ENCODE measurements at places on chromosomes 6 and 20.

GRCh38 chr20:61652146-61652545, 400.1 kb downstream of the CDH4 start:
- DNase-seq = no peak

DNA sequence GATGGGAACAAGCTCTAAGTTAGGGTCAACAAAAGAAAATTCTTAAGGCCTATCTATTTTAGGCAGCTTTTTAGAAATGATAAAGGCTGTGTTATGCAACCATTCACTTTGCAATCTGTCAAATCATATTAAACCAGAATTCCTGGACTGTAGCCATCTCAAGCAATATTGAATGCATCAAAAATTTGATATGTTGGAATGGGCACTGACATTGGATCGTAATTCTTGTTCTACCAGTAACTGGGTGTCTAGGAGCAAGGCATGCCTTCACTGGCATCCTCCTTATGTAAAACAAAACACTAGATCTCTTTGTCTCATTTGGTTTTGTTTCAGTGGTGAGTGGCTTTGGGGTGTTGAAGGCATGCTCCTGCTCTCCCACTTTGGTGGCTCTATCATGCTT, 145.6 kb downstream of the JARID2 start:
- no peak for DNase-seq

GRCh38 chr6:17984812-17985670, 2.4 kb downstream of the KIF13A start:
- DNase-seq = no peak

DNA sequence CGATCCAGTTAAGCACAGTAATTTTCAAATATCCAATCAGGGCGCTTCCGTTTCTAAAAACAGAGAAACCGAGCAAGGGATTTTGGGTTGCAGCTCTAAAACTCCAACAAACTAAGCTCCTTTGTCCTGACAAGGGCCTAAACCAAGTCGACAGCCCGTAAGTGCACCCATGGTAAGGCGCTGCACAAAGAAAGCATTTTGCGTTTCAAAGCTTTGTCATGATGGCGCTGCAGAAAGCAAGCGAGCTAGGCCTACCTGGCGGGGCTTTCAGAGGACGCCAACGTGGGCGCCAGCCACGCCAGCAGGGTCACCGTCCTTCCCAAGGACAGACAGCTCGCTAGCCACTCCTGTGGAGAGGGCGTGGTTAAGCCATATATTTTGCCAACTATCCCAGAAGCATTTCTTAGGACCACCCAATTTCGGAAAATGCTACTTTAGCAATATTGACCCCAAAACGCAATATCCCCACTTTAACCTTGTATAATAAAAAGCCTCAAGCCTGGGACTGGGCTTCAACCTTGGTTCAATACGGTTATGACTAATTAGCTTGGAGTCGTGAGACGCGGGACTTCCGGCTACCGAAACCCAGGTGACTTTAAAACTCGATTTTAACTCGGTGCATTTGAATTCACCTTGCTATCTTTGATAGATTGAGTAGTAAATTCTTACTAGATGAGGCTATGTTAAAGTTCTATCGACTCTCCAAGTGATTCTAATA, 53.8 kb downstream of the TRIM38 start:
- no peak for DNase-seq

DNA sequence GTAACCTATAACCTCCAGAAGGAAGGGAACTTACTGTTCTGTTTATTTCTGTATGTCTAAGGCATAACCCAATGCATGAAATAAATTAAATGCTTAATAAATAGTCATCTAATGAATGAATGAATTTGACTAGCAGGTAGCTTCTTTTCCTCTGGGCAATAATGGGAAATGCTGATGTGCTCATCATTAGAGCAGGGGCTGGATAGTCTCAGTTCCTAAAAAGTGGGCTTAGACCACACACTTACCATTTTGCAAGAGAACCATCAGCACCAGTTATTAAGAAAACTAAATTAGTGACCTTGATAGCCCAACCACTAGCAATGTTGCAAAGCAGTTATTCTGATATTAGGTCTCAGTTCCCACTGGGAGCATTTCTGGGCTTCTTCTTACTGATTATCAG, 449.7 kb downstream of the CDC5L start:
- DNase-seq = no peak

GRCh38 chr20:49435639-49436038, 46.8 kb downstream of the KCNB1 start:
- DNase-seq = no peak

DNA sequence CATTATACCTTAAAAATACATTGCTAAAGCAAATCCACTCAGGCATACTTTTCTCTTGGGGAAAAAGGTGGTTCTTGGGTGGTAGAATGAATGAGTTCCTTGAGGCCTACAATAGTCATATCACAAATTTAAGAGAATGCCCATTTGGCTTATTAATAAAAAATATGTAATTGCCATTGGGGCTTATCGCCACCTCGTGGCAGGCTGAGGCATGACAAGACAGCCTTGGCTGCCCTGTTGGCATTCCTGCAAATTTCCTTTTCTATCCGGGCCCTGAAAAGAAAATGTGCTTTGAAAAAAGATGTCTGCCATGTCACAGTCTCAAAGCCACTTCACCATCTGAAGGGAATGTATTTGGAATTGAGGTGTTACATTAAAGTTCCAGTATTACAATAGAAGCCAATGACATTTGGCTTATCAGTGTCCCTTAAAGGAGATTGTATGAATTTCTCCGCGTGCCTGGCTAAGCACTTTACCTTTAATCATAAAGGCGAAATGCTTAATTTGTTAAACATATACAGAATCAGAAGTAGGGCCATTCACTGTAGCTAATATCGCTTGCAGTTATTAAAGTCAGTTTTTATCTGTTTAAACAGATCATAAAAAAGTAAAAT, 188.3 kb upstream of the ZFP64 start:
- peak; percentile 68 for DNase-seq

DNA sequence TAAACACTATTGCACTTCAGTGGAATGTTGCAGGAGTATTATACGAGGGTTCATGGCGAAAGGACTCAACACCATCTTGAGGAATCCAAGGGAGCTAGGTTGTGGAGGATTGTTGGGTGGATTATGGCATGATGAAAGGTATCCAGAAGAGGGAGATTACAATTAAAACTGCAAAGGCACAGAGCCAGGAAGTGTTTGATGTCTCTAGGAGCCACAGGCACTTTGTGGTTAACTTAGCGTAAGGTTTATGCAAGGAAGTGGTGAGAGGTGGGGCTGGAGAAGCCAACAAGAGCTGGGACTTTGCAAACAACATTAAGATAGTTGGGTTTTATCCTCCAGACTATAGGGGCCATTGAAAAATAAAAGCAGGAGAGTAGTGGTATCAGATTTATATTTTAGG, 86.6 kb upstream of the TPD52L1 start:
- DNase-seq = no peak

- DNase-seq = no peak
Measured at GRCh38 chr6:165223101-165223500, 86.3 kb downstream of the C6orf118 start.

DNA sequence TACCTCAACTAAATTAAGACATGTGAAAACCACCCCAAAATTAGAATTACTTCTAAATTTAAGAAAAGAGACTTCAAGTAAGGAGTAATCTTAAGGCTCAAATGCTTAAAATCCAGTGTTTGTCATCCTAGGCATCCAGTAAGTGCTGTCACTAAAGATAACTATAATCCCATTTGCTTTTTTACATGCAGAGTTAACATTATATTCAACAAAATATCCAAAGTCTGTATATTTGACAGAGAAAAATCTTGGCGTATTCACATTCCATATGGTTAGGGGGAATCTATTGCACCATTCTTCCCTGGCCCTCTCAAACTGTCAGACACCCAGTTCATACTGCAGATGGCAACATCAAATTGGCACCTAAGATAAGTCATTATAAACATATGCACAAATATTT, 17.4 kb downstream of the MTFR2 start:
- no peak for DNase-seq

DNA sequence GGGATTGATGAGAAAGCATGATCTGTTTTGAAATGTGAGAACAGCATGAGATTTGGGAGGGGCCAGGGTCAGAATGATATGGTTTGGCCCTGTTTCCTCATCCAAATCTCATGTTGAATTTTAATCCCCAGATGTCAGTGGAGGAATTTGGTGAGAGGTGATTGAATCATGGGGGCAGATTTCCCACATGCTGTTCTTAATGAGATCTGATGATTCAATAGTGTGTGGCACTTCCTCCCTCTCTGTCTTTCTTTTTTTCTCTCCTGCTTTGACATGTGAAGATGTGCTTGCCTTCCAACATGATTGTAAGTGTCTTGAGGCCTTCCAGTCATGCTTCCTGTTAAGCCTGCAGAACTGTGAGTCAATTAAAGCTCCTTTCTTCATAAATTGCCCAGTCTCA, 1060.3 kb upstream of the CITED2 start:
- DNase-seq = no peak

DNA sequence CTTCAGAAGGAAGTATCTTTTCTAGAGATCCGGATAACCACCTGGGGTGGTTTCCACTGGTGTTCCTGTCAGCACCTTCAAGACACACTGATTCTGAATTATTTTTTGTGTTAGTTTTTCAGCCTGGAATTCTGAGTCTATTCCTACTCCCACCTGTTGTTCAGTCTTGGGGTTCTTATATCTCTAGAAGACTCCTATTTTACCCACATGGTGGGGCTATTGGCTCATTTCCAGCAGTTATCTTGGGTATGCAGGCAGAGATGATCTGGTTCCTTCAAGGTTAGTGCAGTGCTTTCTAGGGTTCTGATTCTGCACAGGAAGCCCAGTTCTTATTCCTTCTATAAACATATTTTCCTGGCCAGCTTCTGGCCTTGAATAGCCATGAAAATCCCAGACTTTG, 175.6 kb upstream of the PDE7B start:
- peak; percentile 69 for DNase-seq

GRCh38 chr20:35511814-35512420, 17.5 kb downstream of the C20orf173 start:
- DNase-seq = peak; percentile 74

- DNase-seq = no peak
Measured at GRCh38 chr6:156824142-156824541, 47.0 kb downstream of the ARID1B start.

DNA sequence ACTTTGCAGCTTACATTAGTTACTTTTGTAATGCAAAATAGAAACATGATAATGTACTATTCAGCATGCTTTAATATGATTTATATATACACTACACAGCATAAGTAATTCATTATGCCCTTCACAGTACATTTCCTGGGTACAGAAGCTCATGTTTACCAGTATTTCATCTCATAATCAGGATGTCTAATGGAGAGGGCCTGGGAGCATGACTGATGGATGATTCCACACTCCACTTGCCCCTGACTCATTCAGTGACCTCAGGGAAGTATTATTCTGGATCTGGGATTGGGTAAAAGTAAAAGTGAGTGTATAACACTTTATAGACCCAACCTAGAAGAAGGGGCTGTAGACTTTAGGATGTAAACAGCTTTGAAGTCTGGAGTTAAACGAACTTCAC, 31.4 kb upstream of the BACH2 start:
- no peak for DNase-seq

DNA sequence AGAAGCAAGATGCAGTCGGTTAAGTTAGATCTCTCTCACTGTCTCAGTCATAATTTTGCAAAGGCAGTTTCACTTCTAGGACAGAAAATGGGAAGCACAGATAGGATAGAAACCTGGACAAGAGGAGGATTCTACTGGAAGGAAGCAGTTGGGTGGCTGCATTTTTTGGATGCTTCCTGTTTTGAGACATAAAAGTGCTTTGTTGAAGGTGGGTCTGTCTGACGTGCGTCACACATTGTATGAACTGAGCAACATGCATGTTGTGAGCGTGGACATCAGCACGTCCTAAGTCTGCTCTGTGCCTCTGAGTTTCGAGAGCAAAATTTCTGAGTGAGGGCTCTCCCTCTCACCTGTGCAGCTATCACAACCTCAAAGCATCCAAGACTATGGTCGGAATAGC, 68.7 kb upstream of the SNX9 start:
- no peak for DNase-seq

DNA sequence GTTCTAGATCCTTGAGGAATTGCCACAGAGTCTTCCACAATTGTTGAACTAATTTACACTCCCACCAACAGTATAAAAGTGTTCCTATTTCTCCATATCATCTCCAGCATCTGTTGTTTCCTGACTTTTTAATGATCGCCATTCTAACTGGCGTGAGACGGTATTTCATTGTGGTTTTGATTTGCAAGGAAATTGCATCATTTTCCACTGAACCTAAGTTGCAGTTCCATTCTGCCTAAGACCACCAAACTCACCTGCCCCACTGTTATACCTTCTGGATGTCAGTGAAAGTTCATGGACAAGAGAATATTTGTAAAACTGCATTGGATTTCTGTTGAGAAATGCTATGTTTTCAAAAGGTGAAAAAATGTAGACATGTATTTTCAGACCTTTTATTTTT, 132.9 kb upstream of the ESR1 start:
- no peak for DNase-seq

DNA sequence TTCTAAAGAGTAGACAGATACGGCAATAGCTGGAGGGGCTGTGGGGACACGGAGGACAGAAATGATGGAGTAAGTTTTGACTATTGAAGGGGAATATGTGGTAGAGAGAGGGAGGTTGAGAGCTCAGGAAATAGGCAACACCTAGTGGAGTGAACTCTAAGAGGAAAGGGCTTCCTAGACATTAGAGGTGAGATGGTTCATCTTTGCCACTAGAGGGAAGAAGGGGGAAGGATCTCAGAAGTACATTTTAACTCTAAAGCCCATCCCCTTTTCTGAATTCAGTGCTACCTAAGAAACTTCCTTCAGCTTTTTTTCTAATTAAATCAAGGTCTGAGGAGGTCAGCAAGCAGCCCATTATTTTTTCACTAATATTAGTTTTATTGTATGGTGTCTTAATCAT, 689.4 kb upstream of the MAP3K7 start:
- peak; percentile 65 for DNase-seq

DNA sequence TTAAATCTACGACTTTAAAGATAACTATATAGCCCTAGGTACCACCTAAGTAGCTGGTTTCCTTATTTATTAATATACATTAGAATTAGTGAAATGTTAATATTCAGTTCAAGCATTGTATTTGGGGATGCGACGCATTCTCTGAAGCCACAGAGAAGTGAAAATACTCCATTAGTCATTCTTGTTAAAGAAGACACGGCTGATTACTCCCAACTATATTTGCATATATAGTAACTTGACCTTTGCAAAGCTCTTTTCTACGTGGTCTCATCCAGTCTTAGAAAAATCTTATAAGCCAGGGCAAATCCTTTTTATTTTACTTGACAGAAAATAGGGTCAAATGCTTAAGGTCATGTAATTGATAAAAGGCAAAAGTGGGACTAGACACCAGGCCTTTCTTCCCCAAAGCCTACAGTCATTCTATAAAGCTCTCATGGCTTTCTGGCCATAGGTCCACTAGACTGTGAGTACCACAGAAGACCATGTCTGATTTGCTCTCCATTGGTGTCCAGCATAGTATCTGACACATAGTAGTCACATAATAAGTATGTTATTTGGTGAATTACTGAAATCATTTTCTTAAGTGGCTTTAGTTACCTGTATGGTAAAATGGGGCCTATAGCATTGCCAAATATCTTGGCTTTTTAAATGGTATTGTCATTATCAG, 11.3 kb downstream of the ZHX3 start:
- DNase-seq = no peak

- DNase-seq = no peak
Measured at GRCh38 chr6:165906-166305, 126.4 kb upstream of the DUSP22 start.
